ENCODE measurements at places on chromosomes 3 and 15. TPM values are rescaled to one million over a fixed set of nuclear protein-coding genes. Genes with fewer than 3 reads are reported as not detected.

ZNF662 gene
- total RNA-seq, result 3.3 TPM

CAPN3 gene
- total RNA-seq, result 1.8 TPM

ABI3BP gene
- 6.2 TPM for total RNA-seq

BBS4 gene
- total RNA-seq, result 18.7 TPM

ANKRD63 gene
- total RNA-seq, result not detected

C15orf40 gene
- 12.6 TPM for total RNA-seq

GOLGA8K gene
- under 0.01 TPM for total RNA-seq

GPR27 gene
- under 0.01 TPM for total RNA-seq

SLC22A14 gene
- 0.17 TPM for total RNA-seq

ZIC4 gene
- not detected for total RNA-seq

RPLP1 gene
- total RNA-seq, result 74.7 TPM

ATP13A5 gene
- total RNA-seq, result not detected

CASR gene
- not detected for total RNA-seq

FAM107A gene
- under 0.01 TPM for total RNA-seq

RLBP1 gene
- total RNA-seq, result not detected

FGD5 gene
- total RNA-seq, result 1.0 TPM

CNTN4 gene
- total RNA-seq, result 0.51 TPM

CAMK2N2 gene
- not detected for total RNA-seq

TICRR gene
- total RNA-seq, result 1.2 TPM

SMCO1 gene
- not detected for total RNA-seq

THAP10 gene
- total RNA-seq, result 2.3 TPM

IQCF6 gene
- not detected for total RNA-seq

LRRK1 gene
- total RNA-seq, result 12.2 TPM

C3orf80 gene
- 0.26 TPM for total RNA-seq

A4GNT gene
- total RNA-seq, result not detected

IL17RE gene
- total RNA-seq, result 0.99 TPM

ECT2 gene
- total RNA-seq, result 14.6 TPM

MYL3 gene
- 0.50 TPM for total RNA-seq

RHOV gene
- not detected for total RNA-seq

GOLGA6L25 gene
- total RNA-seq, result not detected

FBXO40 gene
- total RNA-seq, result not detected

TBCCD1 gene
- total RNA-seq, result 13.7 TPM

C15orf62 gene
- under 0.01 TPM for total RNA-seq

PLS1 gene
- 0.83 TPM for total RNA-seq

MGA gene
- 33.7 TPM for total RNA-seq

ARIH1 gene
- total RNA-seq, result 27.9 TPM

APBA2 gene
- total RNA-seq, result 18.2 TPM

ZNF502 gene
- total RNA-seq, result 5.4 TPM

SI gene
- not detected for total RNA-seq

TMCC1 gene
- 14.6 TPM for total RNA-seq
